ENCODE measurements at places on chromosomes 2 and 18.

DNA sequence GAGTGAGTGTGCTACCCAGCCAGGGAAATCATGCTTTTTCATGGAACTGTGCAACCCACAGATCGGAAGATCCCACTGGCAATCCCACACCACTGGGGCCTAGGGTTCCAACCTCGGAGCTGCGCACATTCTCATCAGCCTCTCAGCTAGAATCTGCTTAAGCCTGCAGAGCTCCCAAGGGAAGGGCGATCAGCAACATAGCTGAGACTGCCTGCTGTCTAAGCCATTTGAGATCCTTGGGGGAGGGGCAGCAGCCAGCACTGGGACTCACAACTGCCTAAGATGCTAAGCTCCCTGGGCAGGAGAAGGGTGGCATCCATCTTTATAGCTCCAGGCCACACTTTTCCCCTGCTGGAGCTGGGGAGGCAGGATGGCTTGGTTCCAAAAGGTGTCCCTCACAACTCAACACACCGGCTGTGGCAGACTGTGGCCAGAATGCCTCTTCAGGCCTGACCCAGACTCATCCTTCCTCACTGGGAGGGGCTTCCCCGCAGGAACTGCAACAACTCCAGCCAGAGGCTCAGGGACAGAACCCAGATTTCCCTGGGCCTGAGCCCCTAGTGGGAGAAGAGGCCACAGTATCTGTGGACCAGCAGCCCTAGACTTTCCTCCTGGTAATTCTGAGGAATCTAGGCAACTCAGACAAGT, 1133.3 kb upstream of the PIK3C3 start:
- no peak for DNase-seq

- DNase-seq = no peak
Measured at GRCh38 chr2:56107502-56108220, 76.1 kb upstream of the CCDC85A start.

DNA sequence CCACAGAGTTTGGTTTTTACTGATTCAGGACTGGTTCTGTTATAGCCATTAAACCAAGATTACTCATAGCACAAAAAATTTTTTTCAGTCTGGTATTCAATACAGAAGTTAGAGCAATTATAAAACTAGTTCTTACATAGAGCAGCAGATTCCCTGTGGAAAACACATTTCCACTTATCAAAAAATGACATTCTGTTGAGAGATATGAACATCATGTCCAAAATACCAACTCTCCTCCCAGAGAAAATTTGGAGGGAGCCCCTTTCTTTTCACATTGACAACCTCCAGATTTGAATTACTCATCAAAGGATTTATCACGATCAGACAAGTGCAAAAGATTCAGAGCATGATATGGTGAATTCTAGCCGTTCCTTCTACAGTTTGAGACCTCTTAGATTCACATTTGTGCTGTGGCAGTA, 126.8 kb upstream of the SERPINE2 start:
- no peak for DNase-seq

DNA sequence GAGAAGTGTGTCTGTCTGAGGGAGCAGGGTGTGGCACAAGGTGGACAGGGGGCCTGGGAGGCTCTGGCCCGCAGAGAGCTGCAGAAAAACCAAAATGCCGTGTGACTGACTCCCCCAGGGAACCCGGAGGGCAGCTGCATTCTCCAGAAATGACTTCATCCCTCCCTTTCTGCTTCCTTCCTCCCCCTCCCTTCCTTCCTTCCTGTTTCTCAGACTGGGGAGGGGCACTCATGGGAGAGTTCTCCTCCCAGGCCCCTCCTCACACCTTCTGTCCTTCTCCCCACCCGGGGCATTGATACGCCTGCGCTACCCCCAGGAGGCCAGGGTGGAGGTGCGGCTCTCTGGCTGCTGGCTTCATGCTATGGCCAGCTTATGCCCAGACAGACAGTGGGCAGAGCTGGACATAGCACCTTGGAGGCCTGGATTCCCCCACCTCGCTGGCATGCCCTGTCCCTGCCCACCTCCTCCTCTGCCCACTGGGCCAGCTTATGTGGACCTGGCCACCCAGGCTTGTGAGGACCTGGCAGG, 8.2 kb upstream of the GPR17 start:
- no peak for DNase-seq

GRCh38 chr2:236745420-236746210, 176.0 kb downstream of the ACKR3 start:
- peak; percentile 55 for DNase-seq

DNA sequence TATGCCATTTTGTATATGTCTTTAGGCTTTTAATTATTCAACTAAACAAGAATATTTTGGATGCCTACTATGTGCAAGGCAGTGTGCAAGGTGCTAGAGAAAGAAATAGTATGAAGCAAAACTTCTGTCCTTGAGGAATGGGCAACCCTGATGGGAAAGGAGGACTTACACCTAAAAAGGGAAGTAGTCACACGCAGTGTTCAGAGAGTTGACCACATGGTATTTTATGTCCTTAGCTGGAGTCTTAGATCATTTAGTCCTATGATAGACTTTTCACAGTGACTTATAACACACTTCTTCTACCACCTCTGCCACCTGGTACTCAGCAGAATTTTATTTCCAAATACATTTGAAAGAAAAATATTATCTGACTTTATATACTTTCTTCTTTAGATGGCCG, 291.6 kb downstream of the PLCL1 start:
- no peak for DNase-seq

GRCh38 chr18:26432651-26433424, 115.5 kb downstream of the KCTD1 start:
- DNase-seq = no peak

DNA sequence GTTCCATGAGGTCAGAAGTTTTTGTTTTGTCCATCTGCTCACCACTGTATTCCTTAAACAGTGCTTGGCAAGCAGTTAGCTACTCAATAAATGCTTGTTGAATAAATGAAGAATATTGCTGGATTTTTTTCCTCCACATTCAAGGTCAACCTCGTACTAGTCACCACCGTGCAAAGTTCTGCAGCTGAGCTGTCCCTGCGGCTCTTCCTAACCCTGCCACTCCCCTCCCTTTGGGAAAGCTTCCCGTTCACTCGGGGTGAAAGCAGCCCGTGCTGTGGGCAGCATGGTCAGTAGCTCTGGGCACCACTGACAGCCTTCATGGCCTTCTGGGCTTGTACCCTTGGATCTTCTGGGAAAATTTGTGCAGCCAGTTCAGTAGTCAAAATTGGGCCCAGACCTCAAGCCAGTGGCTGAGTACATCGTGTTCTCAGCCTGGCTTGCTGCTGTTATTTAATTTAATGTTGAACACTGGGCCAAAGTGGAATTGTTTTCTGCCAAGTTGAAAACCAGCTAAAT, 469.3 kb upstream of the RAB12 start:
- DNase-seq = no peak

DNA sequence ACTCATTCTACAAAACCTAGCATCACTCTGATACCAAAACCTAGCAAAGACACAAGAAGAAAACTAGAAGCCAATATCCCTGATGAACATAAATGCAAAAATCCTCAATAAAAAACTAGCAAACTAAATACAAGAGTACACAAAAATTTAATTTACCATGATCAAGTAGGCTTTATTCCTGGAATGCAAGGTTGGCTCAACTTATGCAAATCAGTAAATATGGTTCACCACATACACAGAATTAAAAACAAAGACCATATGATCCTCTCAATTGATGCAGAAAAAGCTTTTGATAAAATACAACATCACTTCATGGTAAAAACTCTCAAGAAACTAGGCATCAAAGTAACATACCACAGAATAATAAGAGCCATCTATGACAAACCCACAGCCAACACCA, 188.3 kb downstream of the ETAA1 start:
- DNase-seq = no peak

DNA sequence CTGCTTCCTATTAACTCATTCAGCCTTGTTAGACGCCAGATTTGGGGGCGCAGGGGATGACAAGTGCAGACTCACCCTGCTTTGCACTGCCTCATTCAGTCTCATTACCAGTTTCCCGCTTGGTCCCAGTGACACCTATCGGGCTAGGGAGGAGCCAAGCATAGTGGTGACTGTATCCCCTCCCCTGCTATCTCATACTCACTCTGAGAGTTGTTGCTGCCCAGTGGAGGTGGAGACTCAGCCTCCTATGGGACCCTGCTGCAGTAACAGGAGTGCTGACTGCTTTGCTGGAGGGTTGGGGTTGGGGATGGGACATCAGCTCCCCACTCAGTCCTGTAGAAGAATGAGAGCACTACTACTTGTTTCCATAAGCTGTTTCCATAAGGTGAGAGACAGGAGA, 21.3 kb upstream of the PIK3C3 start:
- no peak for DNase-seq

DNA sequence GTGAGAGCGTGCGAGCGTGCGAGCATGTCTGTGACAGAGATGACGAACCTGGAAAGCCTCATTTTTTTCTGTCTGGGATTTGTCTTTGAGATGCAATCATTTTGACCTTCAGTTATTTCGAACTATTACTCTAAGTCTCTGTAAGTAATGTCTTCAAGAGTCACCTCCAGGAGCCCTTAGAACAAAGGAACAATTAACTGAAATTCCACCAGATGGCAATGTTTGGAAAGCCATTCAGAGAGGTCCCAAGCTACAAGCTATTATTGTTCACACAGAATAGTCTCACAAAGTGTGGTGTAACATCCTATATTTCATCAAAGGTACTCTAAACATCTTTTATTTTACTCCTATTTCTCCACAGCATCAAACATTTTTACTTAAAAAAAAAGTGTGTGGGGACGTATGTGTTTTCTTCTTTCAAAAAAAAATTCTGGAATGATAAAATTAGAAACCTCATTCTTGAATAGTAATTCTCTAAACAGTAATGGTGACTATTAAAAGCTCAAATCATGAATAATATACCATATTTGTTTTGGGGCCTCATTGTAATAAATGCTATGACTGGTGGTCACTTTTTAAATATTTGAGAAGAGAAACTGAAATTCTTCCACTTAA, 35.1 kb upstream of the MAPRE2 start:
- DNase-seq = peak; percentile 51

DNA sequence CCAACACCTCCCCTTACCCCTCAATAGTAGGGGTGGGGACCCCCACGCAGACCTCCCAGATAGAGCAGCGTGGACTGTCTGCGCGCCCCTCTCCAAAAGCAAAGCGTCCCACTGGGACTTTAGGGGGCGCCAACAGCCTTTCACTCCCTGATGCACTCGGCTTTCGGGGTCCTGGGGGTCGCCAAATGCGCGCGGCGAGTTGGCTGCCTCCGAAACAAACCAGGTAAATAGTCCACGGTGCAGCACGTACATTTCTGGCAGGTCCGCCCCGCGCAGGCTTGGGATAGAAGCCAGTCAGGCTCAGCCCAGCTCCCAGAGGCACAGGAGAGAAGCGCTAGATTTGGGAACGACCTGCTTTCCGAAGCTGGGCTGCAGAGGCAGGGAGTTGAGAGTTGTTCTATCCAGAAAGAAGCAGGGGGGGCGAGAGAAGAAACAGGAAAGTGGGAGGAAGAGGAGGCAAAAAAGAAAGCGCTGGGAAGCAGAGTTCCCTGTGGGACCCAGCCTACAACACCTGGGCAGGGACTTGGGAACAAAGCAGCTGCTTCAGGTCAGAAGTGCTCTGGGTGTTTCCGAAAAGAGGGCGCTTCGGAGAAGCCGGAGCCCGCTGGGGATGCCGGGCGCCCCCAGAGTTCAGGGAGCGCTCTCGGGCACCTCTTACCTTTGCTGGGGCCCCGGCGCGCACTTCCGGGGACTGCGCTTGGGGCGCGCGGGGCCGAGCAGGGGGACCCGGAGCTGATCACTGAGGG, 544 bp downstream of the EVA1A start:
- no peak for DNase-seq

GRCh38 chr2:224638301-224638823, 53.2 kb upstream of the CUL3 start:
- DNase-seq = no peak

DNA sequence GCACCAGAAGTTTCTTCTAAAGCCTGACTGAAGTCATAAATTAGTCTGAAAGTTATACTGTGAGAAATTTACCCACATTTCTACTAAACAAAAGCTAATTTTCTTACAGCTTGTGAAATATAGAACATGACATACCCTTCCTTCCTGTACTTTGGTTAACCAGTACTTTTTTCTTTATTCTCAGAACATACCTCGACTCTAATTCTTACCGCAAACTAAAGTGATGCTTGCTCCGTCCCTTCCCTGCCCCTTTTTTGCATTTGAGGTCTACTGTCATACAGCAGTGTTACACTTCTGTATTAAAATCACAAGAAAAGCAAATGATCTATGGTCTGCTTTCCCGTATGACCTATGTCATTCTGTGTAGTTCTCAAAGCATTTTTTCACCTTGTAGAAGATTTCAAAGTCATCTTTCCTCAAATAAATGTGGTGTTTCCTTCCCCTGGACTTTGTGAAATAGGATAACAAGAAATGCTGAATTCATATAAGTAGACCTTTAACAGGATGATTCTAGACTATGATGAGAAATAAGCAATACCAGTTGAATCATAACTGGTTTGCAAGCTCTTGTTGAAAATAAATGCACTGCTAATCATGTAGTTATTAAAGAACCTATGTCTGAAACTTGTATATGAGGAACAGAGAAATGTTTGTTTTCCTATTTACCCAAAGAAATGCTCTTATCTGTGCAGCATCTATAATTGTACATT, 30.4 kb downstream of the CYTIP start:
- DNase-seq = no peak

GRCh38 chr2:179861416-179862067, at the start of gene ZNF385B:
Gene ZNF385B, minus strand, starts transcription at chr2:179861612.
- no peak for DNase-seq

- DNase-seq = peak; percentile 43
Measured at GRCh38 chr2:64401529-64401880, 52.5 kb upstream of the LGALSL start.

GRCh38 chr2:125870264-125870663, 785.7 kb upstream of the GYPC start:
- no peak for DNase-seq

GRCh38 chr2:10009271-10009810, 34.0 kb upstream of the KLF11 start:
- DNase-seq = no peak

DNA sequence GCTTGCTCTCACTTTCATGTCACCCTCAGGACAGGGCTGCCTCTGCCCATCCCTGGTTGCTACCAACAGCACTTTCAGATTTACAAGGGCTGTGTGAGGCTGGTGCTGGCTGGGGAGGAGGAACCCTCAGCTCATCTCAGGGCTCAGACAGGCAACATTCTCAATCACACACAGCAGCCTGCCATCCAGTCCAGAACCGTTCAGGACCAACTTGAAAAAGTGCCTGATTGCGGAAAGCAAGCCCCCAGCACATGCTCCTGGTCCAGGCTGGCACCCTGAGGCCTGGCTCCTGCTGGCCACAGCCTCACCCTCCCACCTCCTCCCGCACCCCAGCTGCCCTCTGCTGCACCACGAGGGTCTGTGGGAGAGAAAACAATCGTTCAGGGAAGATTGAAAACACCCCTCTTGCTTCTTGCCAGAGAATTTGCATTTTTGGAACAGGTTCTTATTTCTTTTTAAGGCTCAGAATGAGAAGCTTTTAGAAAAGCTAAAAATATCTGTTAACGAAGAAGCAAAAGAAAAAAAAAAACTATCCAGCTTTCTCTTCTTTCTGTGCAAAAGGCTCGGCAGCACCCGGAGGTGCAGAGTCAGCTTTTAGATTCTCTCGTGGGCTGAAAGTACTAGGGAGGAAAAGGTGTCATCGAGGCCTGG, 403.8 kb upstream of the ID2 start:
- no peak for DNase-seq

GRCh38 chr2:161995553-161996016, 78.4 kb downstream of the DPP4 start:
- DNase-seq = no peak

GRCh38 chr18:35407871-35408481, 30.8 kb upstream of the ZNF396 start:
- peak; percentile 45 for DNase-seq

GRCh38 chr18:78586586-78586985, 393.0 kb upstream of the SALL3 start:
- DNase-seq = no peak

- no peak for DNase-seq
Measured at GRCh38 chr2:54444503-54444902, 11.6 kb upstream of the SPTBN1 start.

Data from D721Med (cell line).